Neural progenitor cell (in vitro differentiated cells): ENCODE measurements at places on chromosomes 5 and 9. TPM values are rescaled to one million over a fixed set of nuclear protein-coding genes. Genes with fewer than 3 reads are reported as not detected.

The TLR4 gene
- total RNA-seq = 0.22 and 0.24 TPM in 2 replicates

The ADAMTS6 gene
- 7.1 and 14.3 TPM in 2 replicates for total RNA-seq

The PAX5 gene
- total RNA-seq = 0.06 TPM in 1 of 2 replicates, not detected in the other

The FRRS1L gene
- 4.3 and 13.3 TPM in 2 replicates for total RNA-seq

The PCDHB12 gene
- 3.0 and 3.8 TPM in 2 replicates for total RNA-seq

The SPINK6 gene
- not detected in 2 replicates for total RNA-seq

The FRMD3 gene
- 1.8 and 1.9 TPM in 2 replicates for total RNA-seq

The FAM120AOS gene
- 38.7 and 40.9 TPM in 2 replicates for total RNA-seq

The CAMK2A gene
- 0.09 and 0.28 TPM in 2 replicates for total RNA-seq

The SPATA31C1 gene
- total RNA-seq = not detected in 2 replicates

DNA sequence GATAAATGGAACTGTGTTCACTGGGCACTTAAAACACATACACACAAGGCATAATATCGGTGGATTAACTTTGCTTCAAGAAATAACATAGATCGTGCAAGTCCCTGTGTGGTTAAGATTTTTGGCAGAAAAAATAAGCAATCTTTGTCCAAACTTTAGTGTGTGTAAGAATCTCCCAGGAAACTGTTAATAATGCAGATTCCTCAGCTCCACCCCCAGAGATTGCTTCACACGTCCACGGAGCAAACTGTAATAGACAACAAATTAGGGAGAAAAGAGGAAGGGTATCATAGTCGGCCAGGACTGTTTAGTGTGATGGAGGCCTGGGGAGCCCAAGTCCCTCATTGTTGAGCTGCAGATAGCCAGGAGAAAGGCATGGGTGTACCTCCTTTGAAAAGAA lies 84.8 kb downstream of the PJA2 start:
- no peaks in the 10 kb centered on the region for H3K36me3 ChIP-seq
- no peak overlapping the region for H3K4me3 ChIP-seq
- H3K27me3 ChIP-seq = no peaks in the 10 kb centered on the region
- no peak overlapping the region for H3K27ac ChIP-seq

DNA sequence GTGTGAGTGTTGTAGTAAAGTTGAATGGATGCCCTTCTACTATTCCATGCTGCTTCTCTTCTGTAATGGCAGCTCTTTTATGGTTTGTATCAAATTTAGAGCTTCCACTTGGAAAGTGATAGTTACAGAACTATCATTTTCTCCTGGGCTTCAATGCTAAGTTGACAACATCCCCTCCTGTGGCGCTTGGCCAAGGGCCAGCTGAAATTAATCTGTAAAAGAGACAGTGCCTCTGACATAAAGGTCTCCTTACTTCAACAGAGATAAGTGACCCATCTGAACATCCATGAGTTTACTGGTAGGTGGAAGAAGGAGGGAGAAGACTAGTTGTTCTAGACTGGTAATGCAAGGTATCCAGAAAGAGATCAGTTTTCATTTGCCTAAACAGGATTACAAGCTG lies 39.7 kb downstream of the CHSY3 start:
- H3K36me3 ChIP-seq = no peaks in the 10 kb centered on the region

DNA sequence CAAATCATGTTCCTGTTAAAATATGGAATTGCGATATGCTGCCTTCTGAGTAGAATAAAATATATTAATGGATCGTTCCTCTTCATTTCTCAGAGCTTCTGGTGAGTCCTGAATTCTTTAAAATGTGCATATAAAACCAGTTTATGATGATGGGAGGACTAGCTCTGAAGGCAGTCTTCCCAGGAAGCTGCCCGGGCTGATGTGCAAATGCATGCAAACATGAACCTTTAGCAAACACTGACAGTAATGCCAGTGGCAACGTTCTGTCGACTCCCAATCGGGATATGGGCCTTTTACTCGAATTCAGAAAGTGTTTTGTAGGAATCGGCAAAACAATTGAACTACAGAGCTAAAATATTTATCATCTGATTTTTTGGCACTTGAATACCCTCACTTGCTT lies 93.6 kb downstream of the TLE4 start:
- no peak overlapping the region for H3K4me3 ChIP-seq
- no peaks in the 10 kb centered on the region for H3K27me3 ChIP-seq
- peaks cover 5% of the 10 kb centered on the region for H3K36me3 ChIP-seq
- DNase-seq = no peak
- no peak overlapping the region for H3K27ac ChIP-seq

DNA sequence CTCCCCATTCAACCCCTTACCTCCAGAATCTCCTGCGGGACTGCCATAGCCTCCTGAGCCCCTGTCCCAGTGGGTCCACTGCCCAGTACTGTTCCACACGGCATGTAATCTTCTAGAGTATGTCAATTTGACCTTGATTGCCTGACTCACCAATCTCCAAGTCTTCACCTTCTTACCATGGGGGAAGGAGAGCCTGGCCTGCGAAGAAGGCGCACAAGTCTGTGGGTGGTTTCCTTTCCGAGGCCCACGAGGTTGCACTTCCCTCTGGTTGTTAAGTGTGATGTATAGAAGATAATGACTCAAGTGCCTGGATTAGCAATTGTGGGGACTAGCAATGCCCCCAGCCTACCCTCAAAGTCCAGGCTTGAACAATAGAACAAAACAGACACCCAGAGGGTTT lies 8.1 kb upstream of the TENT4A start:
- no peak for DNase-seq
- no peaks in the 10 kb centered on the region for H3K36me3 ChIP-seq
- H3K27me3 ChIP-seq = peaks cover 4% of the 10 kb centered on the region
- H3K27ac ChIP-seq = no peak overlapping the region

GRCh38 chr9:135075234-135076142 lies 12.0 kb upstream of the OLFM1 start:
- no peaks in the 10 kb centered on the region for H3K36me3 ChIP-seq
- peak; percentile 80 for DNase-seq
- peak overlapping the region; percentile 74 for H3K4me3 ChIP-seq

DNA sequence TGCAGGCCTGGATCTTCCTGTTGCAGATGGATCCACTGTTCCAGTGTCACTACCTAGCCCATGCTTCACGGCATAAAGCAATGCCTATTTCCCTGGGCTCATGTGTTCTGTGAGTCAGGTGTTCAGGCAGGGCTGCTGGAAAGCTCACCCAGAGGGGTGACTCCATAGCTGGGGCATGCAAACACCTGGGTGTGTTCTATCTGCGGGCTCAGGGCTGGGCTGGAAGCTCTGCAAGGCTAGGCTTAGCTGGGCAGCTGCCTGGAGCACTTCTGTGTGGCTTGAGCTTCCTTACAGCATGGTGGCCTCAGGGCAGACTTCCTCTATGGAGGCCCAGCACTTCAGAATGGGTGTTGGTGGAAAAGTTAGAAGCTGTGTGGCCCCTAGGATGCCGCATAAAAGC lies 139.9 kb downstream of the GADD45G start:
- no peaks in the 10 kb centered on the region for H3K36me3 ChIP-seq
- no peaks in the 10 kb centered on the region for H3K27me3 ChIP-seq
- no peak overlapping the region for H3K4me3 ChIP-seq
- no peak for DNase-seq
- H3K4me1 ChIP-seq = peaks cover 11% of the 10 kb centered on the region
- H3K27ac ChIP-seq = no peak overlapping the region

DNA sequence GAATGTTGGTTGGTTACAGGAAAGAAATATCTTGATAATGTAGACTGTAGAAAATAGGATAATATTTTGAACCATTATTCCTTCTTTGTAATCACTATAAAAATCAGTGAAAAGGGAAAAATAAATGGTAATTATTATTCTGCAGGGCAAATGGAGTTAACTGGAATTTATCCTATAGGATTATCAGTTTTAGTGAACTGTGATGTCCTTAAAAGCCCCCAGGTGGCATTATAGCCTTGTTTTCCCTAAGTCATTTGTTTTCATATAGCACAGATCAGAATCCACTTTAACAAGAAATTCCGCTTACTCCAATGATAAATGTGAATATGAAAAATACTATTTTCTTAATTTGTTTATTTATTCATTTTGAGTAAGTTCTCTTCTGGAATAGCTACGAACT lies 26.2 kb upstream of the WDR41 start:
- H3K4me3 ChIP-seq = no peak overlapping the region
- no peak overlapping the region for H3K27ac ChIP-seq
- peaks cover 3% of the 10 kb centered on the region for H3K4me1 ChIP-seq

DNA sequence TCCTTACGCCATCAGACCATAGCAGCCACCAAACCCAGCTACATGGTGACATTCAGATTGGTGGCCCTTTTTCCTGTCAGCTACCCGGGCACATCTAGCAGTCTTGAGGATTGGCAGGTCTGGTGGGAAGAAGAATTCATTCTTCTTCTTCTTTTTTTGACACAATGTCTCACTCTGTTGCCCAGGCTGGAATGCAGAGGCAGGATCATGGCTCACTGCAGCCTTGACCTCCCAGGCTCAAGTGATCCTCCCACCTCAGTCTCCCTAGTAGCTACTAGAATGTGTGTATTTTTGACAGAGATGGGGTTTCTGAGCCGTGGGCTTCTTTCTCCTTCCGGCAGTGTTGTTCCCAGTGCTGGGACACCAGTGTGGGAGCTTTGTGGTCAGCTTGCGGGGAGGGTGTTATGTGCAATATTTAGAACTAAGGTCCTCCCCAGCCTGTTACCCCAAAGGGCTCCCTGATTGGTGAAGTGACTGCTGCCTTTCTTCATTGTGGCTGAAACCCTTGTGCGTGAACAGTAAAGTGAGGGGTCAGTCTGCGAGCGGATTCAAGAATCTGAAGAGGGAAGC lies 3.4 kb downstream of the NTMT1 start:
- peaks cover 11% of the 10 kb centered on the region for H3K4me1 ChIP-seq
- H3K36me3 ChIP-seq = no peaks in the 10 kb centered on the region

GRCh38 chr5:110072651-110073050 lies 382.9 kb downstream of the MAN2A1 start:
- no peak overlapping the region for H3K27ac ChIP-seq
- DNase-seq = no peak
- no peaks in the 10 kb centered on the region for H3K27me3 ChIP-seq
- no peaks in the 10 kb centered on the region for H3K36me3 ChIP-seq

- DNase-seq = no peak
- H3K4me1 ChIP-seq = no peaks in the 10 kb centered on the region
- no peaks in the 10 kb centered on the region for H3K27me3 ChIP-seq
- no peak overlapping the region for H3K27ac ChIP-seq
- no peak overlapping the region for H3K4me3 ChIP-seq
- H3K36me3 ChIP-seq = peaks cover 8% of the 10 kb centered on the region
These were observed 15.2 kb downstream of the FBXL7 start for GRCh38 chr5:15515229-15515628.

DNA sequence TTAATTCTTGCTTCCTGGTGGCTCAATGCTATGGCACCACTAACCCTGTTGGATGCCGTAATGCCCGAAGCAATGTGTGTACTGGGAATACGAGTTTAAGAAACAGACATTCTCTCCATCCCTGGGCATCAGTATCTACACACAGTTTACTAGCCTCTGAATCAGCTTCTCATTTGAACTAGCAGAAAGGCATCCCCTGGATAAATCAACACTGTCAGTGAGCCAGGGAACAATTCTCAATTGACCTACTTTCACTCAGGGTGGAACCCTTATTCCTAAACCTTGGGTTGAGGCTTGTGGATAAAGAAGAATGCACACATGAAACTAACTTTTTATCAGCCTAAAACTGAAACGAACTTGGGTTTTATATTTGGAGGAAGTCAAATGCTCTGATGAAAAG lies 331.0 kb downstream of the GADD45G start:
- peaks cover 8% of the 10 kb centered on the region for H3K4me1 ChIP-seq
- no peaks in the 10 kb centered on the region for H3K27me3 ChIP-seq
- no peaks in the 10 kb centered on the region for H3K36me3 ChIP-seq
- no peak overlapping the region for H3K27ac ChIP-seq
- no peak for DNase-seq
- H3K4me3 ChIP-seq = no peak overlapping the region

DNA sequence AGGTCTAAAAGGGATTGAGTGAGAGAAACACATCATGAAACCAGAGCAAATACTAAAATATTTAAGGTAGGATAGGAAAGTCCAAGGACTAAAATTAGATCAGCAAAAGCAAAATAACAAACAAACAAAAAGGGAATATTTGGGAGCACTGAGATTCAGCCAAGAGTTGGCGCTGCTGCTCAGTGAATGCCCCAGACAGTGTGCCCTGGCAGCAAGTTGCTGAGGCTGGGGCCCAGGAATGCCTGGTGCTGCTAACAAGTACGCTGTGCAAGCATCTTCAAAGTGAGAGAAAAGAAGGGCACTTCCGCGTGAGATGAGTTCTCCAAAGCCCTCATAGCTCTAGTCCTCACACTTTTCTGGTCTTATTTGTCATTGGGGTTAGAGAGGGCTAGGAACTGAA lies 603.3 kb downstream of the EFNA5 start:
- no peak overlapping the region for H3K4me3 ChIP-seq
- DNase-seq = peak; percentile 53

GRCh38 chr9:134734270-134734669 lies 92.7 kb downstream of the COL5A1 start:
- H3K27me3 ChIP-seq = no peaks in the 10 kb centered on the region
- no peak for DNase-seq
- no peaks in the 10 kb centered on the region for H3K4me1 ChIP-seq
- no peak overlapping the region for H3K4me3 ChIP-seq
- no peaks in the 10 kb centered on the region for H3K36me3 ChIP-seq

- H3K36me3 ChIP-seq = no peaks in the 10 kb centered on the region
- H3K4me3 ChIP-seq = no peak overlapping the region
- no peak for DNase-seq
- H3K4me1 ChIP-seq = no peaks in the 10 kb centered on the region
These were observed 126.5 kb upstream of the GDNF start for GRCh38 chr5:37966291-37966690.

- peak overlapping the region; percentile 2 for H3K4me3 ChIP-seq
- peaks cover 23% of the 10 kb centered on the region for H3K36me3 ChIP-seq
- no peak for DNase-seq
- no peaks in the 10 kb centered on the region for H3K27me3 ChIP-seq
These were observed 2.6 kb downstream of the HMMR start for GRCh38 chr5:163463063-163463435.

DNA sequence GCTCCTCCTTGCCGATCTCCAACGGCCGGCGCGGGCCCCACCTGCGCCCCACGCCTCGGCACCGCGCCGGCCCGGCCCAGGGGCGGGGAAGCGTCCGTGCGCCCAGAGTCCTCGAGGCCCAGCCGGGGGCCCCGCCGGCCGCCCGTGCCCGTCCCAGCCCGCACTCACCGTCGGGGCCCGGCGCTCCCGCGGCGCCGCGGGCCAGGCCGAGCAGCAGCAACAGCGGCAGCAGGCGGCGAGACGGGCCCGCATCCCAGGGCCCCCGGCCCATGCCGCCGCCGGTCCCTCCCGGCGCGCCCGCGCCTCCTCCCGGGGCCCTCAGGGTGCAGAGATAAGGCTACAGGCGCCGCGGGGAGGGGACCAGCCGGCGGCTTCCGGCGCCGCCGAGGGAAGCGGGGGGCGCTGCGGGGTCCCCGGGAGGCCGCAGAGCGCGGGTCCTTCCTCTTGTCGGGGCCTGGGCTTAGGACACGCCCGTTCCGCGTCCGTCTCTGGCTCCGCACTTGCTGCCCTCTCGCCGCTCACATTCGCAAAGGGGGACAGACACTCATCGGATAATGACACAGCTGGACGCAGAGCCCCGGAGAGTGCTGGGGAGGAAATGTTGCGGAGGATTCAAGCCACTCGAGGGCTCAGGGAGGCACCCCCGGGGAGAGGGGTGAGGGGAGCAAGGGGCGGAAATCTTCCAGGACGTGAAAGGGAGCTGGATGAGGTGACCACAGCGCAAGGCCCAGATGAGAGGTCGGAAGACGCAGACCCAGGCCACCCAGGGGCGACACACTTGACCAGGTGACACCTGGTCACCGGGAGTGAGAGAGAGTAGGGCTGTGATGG lies at the start of gene SUSD1:
SUSD1 (minus strand) TSS at position 333 of the 831 bp plus-strand sequence; CDS start at position 271, 62 bp downstream.
- H3K4me3 ChIP-seq = peak within 1 kb of the TSS; percentile 87
- no peaks in the 10 kb centered on the region for H3K36me3 ChIP-seq
- peaks cover 5% of the 10 kb centered on the region for H3K4me1 ChIP-seq
- H3K27me3 ChIP-seq = peaks cover 49% of the 10 kb centered on the region
- H3K27ac ChIP-seq = no peak within 1 kb of the TSS

GRCh38 chr9:133901184-133901835 lies 90.8 kb downstream of the VAV2 start:
- H3K27me3 ChIP-seq = no peaks in the 10 kb centered on the region
- no peak overlapping the region for H3K27ac ChIP-seq
- no peak for DNase-seq
- no peaks in the 10 kb centered on the region for H3K36me3 ChIP-seq
